ENCODE measurements at places on chromosomes 2 and 18.

- DNase-seq, result no peak
Measured at GRCh38 chr2:83471655-83472054, 987.4 kb downstream of the SUCLG1 start.

DNA sequence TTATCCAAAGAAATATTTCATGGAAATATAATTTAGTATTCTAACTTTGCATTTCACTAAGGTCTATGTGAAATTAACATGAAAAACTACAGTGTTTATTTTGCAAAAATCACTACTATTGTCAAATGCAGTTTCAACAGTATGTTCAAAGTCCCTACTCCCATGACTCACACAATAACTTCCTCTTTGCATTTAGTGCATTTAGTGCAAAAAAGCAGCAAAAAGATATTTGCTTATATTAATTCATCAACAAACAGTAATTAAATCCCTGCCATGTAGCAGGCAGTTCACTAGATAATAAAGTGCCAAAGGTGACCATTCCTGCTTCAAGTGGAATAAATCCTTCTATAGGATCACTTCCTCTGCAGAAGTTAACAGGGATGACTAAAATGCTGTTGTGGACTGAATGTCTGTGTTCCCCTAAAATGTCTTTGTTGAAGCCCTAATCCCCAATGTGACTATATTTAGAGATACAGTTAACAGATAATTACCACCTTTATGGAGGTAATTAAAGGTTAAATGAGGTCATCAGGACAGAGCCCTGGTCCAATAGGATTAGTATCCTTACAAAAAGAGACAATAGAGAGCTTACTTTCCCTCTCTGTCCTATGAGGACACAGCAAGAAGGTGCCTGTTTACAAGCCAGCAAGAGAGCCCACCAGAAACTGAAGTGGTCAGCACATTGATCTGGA lies 61.7 kb downstream of the STK39 start:
- DNase-seq, result no peak

GRCh38 chr2:160062292-160063005 lies at the start of gene PLA2R1:
PLA2R1 (minus strand) TSS chr2:160062615; CDS start chr2:160062403, 212 bp downstream.
- no peak for DNase-seq

- DNase-seq, result peak; percentile 77
Measured at GRCh38 chr18:22391407-22392345, 26.0 kb downstream of the CTAGE1 start.

DNA sequence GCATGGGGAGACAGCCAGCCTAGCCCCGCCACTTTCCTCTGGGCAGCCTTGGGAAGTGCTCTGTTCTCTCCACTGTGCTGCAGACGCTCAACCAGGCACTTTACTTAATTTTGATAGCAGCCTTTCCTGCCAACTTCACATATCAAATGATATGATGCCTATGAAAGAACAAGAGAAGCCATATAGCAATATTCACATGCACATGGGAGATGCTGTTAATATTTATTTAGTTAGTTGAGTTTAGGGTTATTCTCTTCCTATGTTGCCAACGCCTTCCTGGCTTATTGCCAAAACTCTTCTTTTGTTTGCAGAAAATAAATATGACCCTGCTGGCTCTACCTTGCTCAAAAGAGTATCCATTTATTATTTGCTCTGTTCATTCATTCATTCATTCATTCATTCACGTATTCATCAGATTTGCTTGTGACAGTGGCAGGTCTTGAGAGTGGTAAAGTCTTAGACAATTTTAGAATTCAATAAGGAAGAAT lies 99.3 kb downstream of the GATA6 start:
- no peak for DNase-seq

- DNase-seq, result no peak
Measured at GRCh38 chr2:100754951-100755350, 65.0 kb upstream of the NPAS2 start.

- no peak for DNase-seq
Measured at GRCh38 chr18:63765837-63766236, 9.4 kb upstream of the SERPINB7 start.

- no peak for DNase-seq
Measured at GRCh38 chr18:31057051-31057450, 14.5 kb upstream of the DSC3 start.

- DNase-seq, result no peak
Measured at GRCh38 chr18:7152440-7152839, 34.8 kb upstream of the LAMA1 start.

- DNase-seq, result no peak
Measured at GRCh38 chr2:43165378-43166069, 60.9 kb downstream of the ZFP36L2 start.

- no peak for DNase-seq
Measured at GRCh38 chr2:155844461-155844860, 488.1 kb downstream of the NR4A2 start.
